Stimulated activated CD4-positive, alpha-beta T cell treated with anti-CD3 and anti-CD28 coated beads, TNF-alpha, amount 100 ng/mL, for 48 hours (primary cell): ENCODE measurements at places on chromosomes 1 and 21.

GRCh38 chr1:76613886-76614285 lies 253.4 kb upstream of the ST6GALNAC5 start:
- DNase-seq, result no peak

- no peak for DNase-seq
Measured at GRCh38 chr1:117942293-117942692, 12.8 kb downstream of the WDR3 start.

DNA sequence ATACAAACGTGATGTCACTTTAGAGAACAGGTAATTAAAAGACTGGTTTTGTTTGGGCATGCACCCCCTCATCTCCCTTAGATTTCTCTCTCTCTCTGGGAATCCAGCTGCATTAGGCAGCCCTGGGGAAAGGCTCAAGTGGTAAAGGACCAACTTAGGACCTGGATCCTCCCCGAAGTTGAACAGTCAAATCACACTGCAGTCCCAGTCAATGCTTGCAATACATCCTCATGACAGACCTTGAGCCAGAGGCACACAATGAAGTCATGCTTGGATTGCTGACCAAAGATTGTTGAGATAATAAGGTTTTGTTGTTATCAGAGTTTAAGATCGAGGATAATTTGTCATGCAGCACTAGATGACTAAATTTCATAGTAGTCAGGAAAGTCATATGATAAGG lies 1285.8 kb upstream of the NCAM2 start:
- DNase-seq, result no peak

DNA sequence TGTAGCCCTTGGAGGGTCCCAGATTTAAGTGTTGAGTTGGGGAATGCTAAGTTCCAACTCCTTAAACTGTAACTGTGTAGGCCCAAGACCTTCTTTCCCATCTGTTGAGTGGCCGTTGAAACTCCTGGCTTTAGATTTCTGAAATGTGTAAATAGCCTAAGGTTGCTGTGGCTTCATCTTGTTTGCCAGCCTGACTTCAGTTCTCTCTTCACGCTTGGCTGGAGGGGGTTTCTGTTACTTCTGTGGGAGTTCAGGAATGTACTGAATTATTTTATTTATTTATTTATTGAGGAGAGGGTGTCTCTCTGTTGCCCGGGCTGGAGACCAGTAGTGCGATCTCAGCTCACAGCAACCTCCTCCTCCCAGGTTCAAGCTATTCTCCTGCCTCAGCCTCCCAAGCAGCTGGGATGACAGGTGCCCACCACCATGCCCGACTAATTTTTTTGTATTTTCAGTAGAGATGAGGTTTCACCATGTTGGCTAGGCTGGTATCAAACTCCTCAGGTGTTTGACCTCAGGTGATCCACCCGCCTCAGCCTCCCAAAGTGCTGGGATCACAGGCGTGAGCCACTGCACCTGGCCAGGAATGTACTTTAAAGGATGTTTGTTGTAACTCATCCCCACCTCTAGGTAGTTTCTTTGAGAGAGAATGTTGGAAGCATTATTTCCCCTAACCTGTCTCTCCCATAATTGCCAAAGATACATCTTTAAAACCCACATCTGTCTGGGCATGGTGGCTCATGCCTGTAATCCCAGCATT lies 5.9 kb downstream of the TTC39A start:
- no peak for DNase-seq

GRCh38 chr1:7501723-7502603 lies 269.1 kb upstream of the VAMP3 start:
- no peak for DNase-seq
